ENCODE measurements at places on chromosomes 1 and 21. TPM values are rescaled to one million over a fixed set of nuclear protein-coding genes. Genes with fewer than 3 reads are reported as not detected.

DNA sequence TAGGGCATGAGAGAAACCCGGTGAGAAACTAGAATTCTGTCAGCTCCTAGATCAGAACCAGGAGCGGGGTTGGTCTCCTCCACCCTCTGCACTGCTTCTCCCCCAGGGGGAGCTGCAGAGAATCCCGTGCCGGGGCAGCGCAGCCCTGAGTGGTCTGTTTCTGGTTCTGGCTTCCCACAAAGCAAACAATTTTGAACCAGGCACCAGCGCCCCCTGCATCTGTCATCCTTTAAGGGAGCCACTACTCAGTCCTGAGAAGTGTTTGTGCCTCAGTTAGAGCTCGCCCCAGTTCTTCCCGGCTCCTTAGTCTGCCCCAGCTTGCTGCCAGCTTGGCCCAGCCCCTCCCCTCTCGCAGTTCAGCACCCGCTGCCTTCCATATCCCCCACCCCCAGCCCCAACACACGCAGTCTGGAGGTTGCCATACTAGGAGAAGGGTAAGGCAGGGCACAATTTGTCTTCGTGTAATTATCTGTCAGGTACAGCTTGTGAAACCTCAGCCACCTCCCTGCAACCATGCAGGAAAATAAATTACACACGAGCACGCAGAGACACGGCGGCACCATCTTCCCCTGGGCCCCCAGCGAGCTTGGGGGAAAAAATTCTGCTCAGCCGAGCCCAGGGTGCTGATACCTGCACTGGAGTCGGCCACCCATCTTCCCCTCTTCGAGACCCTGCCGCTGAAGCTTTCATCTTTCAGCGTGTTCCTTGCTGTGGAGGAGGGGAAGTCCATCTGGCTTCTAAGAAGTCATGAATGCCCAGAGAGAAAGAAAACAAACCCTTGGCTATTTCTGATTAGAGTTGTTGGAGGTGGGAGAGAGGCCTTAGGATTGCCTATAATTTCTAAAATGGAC, 62.6 kb upstream of the CD1D start:
- peak; percentile 29 for DNase-seq

GRCh38 chr1:41882068-41882477, 36.6 kb downstream of the HIVEP3 start:
- no peak for DNase-seq

The GUCA2A gene
- total RNA-seq, result not detected

The CXADR gene
- total RNA-seq, result 0.12 TPM

DNA sequence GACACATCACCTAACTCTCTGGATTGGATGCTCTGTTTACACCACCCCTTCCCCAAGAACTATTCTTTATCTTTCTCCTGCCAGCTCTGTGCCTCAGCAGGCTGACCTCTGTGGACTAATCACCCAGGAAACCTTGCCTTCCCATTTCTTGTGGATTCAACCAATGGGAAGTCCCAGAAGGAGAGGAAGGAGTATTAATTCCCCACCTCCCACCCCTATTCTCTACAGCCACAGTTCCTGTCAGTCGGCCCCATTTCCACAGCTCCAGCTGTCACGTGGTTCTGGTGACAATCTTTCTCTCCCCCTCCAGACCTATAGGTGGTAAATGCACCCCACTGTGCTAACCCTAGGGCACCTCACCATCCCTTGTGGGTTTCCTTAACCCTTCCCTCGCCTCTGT, 46.8 kb upstream of the SSBP3 start:
- no peak for DNase-seq

The RUNX3 gene
- 4.6 TPM for total RNA-seq

DNA sequence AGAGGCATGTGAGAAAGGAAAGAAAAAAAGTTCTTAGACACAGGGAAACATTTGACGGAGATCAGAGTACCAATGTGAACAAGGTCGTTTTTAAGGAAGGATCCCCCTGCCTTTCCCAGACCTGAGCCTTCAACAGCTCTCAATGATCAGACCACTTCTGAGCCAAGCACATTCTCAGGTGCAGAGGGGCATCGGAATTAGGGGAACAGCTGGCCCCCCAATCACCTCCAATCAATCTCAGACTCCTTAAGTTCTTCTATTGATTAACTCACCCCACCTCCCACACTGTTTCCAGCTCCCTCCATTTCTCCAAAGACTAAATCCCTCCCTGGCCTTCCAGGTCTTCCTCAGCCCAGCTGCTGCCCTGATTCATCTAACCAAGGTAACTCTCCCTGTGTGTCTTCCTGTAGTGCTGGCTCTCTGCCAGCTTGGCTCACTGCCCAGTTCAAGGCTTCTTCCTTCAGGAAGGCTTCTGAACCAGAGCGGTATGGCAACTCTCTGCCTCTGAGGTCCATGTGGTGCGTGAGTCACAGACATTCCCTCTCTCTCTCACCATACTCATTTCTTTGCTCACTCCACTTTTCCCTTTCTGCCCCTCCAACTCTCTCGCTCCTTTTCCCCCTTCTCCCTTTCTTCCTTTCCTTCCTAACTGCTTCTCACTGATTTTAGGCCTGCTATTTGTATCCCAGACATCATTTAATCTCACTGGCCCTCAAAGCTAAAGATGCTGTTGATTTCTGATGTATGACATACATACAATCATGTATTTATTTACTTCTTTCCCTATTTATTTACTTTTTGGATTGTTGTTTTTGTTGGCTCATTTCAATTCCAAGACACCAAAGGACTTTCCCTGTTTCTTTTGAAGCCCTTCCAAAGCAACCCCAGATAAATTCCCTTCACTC, 18.1 kb downstream of the CFAP45 start:
- DNase-seq, result peak; percentile 98

DNA sequence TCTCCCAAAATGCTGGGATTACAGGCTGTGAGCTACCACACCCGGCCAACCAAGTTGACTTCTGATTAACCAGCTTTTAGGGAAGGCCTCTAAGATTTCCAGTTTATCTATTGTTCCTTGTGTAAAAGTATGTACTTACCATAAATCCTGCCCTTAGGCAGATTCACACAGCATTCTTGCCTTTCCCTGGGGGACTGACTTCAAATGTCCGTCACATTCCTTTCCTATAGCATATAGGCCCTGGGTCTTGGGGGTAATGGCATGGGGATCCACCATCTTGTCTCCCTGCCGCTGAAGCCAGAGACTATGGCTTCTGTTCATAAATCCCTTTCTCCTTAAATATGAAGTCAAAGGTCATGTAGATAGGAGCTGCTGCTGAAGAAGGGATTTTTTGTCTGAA, 872 bp upstream of the PINK1 start:
- no peak for DNase-seq

Data from MG63 (cell line).